Foreskin fibroblast (primary cell): ENCODE measurements at places on chromosomes 5 and 9.
A peak's percentile ranks its signal among the peaks of the same experiment; 100 is the strongest.

GRCh38 chr5:157247267-157247666 is 18.7 kb upstream of the CYFIP2 start:
- no peak for DNase-seq

DNA sequence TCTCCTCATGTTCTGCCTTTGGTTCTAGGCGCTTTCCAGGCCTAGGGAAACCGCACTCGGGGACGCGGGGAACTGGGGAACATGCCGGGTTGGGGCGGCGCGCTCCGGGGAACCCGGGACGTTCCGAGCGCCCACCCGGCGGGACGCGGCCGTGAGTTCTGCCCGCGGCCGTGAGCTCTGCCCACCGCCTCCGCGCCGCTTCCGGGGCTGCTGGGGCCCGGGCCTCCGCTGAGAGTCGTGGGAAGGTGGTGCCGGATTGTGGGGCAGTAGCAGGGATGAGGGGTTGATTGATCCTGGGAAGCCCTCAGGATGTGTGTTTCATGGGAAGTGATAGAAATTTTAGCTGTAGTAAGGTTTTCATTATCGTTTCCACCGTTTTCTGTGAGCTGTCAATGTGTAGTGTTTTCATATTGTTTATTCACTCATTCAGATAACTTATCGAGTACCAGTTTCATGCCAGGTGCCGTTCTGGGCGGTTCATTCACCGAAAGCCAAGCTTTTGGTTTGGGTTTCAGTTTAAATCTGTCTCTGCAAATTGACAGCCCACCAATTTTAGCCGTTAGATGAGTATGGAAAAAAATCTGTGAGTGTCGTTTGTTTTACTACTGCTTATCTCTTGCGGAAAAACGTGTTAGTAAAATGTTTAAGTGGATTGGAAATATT is 657 bp downstream of the MTRR start:
- peak; percentile 55 for DNase-seq

GRCh38 chr5:132420706-132421272 is 51.3 kb downstream of the SLC22A5 start:
- no peak for DNase-seq

DNA sequence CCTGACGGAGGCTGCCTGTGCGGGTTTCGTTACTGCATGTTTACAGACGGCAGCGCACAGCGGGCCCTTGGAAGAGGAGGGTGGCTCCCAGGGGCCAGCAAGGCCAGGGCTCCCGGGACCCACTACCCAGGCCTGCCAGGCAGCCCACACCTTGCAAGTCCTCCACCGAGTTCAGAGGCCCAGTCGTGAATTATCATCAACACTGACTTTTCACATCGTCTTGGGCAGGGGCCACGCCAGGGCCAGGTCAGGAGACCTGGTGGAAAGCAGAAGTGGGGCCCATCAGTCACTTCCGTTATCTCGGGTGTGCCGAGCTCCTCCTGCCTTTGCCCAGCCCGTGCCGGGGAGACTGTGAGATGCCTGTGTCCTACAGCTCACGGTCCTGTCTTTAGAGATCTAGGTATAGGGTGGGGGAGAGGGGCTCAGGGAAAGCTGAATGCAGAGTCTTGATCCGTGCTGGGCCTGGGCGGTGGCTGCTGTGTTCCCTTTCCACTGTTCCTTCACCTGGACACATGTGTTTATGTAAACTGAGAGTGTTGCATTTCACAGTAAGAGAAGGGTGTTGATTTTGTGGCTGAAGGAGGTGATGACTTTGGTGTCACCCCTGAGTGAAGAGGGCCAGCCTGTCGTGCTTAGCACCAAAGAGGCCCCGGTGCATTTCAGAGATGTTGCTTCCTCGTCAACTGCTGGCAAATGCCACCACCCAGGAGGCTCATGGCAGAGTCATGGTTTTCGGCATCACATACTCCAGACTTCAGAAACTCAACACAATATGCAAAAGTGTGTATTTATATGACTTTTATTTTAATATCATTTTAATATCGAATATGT is 175.2 kb downstream of the GAPVD1 start:
- no peak for DNase-seq

DNA sequence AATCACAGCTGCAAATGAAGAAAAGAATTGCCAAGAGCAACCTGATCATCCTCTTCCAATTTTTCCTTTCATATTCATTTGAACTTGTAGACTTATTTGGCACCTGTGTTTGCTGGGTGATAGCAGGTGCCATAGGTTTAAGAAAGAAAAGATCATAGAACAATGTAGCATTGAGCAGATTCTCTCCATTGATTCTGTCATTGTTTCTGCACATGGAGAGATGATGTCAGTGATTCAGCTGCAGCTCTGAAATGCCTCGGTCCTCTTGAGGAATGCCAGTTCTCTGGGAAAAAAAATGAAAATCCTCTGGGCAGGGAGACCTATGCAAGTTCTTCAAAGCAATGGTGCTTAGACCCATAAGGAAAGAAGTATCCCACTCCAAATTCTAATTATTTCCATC is 418.1 kb upstream of the KLF4 start:
- DNase-seq = peak; percentile 42

GRCh38 chr5:173472164-173472563 is 143.9 kb upstream of the STC2 start:
- DNase-seq = peak; percentile 98

- peak; percentile 78 for DNase-seq
These were observed 754 bp downstream of the VDAC1 start for GRCh38 chr5:134003817-134004625.

DNA sequence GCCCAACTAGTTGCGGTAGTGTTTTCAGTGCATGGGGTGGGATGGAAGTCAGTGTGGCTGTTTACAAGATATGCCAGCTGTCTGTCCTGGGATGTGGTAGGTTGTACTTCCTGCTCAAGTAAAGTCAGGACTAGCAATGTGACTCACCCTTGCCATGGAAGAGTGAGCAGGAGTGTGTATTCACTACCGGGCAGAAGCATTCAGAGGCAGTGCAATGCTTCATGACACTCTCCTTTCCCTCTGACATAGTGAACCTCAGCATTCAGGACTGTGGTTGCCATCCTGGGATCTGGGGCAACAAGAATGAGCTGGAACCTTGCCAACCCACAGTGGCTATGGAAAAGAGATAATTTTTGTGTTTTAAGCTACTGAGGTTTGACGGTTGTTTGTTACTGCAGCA is 68.9 kb downstream of the BOD1 start:
- DNase-seq = peak; percentile 47

DNA sequence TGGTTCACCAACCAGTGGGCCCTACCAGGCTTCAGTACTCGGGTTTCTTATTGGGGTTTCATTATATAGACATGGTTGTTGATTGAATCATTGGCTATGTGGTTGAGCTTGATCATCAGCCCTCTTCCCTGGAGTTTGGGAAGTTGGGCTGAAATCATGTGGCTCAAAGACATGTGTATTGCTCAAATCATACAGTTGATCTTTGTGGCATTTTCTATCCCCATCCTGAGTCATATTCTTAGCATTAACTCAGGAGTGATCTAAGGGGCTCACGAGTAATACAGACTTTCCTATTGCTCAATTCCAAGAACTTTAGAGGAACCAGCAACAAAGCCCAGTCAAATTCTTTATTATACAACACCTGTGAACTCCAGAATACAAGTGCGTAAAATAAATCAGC is 66.2 kb downstream of the SMC5 start:
- peak; percentile 87 for DNase-seq

GRCh38 chr5:35205606-35206005 is 24.7 kb downstream of the PRLR start:
- DNase-seq = no peak

DNA sequence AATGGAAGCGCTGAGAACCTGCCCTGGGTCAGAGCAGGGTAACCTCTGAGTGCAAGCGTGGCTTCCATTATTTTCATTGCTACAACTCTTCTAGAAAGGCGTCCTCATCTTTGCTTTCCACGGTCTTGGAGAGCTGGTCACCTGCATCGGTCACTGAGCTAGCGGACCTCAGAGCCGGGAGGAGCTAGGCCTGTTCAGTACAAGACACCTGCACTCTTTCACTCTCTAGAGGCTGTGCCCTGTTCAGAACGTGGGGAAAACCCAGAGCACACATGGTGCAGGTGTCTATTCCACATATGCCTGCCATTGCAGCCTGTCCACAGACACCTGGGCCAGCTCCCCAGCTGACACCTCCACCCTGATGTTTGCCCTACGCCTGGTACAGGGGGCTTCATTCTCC is 147.8 kb upstream of the IRX2 start:
- DNase-seq = no peak

DNA sequence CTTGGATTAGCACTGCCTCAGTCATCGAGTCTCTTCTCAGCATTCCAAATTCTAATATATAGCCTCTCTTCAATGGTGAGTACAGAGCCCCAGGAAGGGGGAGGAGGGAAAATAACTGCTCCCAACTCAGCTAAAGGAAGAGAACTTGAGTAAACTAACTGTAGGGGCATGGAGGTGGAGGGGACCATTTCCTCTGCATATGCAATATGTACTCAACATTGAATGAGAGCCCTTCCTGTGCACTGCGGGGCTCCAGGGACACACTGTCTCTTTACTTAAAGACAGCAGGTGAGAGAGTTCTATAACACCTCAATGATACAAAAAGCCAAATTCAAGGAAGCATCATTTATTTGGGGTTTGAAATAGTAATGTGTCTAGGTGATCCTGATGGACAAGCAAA is 75.1 kb downstream of the GNAQ start:
- DNase-seq = no peak

GRCh38 chr5:69493396-69494133 is 975 bp downstream of the OCLN start:
- no peak for DNase-seq

- DNase-seq = no peak
These were observed 181.2 kb downstream of the PIK3R1 start for GRCh38 chr5:68396722-68397121.

GRCh38 chr9:4591123-4591500 is 71.0 kb upstream of the PLPP6 start:
- no peak for DNase-seq

DNA sequence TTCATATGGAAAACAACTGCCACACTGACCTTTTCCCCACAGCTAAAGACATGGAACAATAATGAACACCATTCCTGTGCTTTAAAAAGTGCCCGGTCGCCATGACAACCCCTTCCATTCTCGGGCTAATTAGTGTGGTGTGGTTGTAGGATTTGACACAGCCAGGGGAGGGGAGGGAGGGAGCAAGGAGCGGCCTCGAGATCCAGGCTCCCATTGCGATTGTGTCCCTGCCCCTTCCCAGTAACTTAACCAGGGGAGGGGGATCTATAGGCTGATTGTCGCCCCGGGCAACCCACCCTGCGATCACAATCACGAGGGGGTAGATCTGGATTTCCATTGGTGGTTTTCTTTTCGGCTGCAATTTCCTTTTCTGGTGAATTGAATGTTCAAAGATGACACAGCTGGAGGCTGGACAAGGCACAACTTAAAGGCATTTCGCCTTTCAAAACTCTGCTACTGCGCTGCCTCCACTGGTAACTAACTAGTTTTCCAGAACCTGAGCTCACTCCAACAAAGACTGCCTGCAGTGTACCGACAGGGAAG is 96.7 kb upstream of the RETREG1 start:
- peak; percentile 67 for DNase-seq

DNA sequence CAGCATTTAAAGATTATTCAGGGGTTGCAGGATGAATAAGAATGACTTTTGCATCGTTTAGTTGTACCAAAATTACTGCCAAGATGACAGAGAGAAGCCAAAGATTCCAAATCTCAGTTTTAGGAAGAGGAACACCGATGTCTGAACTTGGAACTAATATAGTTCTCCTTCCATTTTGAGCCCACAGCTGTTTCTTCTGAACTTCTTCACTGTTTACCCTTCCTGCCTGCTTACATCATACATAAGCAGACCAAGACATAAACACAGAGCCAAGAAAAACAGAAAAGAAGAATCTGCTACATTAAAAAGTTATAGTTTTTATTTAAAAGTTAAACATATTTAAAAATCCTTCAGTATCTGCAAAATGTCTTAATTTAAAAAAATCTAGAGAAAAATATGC is 146.9 kb upstream of the RAPGEF1 start:
- peak; percentile 61 for DNase-seq

- no peak for DNase-seq
These were observed 138.1 kb upstream of the PIK3R1 start for GRCh38 chr5:68077349-68077894.

- peak; percentile 40 for DNase-seq
These were observed 179.6 kb upstream of the SGCD start for GRCh38 chr5:156147261-156147943.

- DNase-seq = no peak
These were observed 145.3 kb upstream of the RASEF start for GRCh38 chr9:83208065-83208850.

- no peak for DNase-seq
These were observed 95.9 kb upstream of the C6 start for GRCh38 chr5:41309275-41309674.

GRCh38 chr5:74851684-74852353 is 14.4 kb downstream of the FAM169A start:
- peak; percentile 61 for DNase-seq

DNA sequence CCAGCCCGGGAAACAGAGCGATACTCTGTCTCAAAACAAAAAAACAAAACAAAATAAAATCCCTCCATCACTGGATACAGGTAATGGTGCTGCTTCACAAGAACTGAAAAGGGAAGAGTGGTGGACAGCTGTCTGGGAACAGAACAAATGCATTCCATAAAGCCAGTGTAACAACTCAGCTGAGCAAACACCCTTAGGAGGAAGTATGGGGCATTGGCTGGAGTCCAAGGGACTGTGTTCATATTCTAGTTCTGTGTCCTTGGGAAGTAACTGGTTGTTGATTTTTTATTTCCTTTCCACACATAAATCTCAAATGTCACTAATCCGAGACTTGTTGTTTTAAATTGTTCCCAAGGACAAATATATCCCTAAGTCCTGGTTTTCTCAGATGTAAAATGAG is 38.3 kb downstream of the HTR1A start:
- DNase-seq = no peak

DNA sequence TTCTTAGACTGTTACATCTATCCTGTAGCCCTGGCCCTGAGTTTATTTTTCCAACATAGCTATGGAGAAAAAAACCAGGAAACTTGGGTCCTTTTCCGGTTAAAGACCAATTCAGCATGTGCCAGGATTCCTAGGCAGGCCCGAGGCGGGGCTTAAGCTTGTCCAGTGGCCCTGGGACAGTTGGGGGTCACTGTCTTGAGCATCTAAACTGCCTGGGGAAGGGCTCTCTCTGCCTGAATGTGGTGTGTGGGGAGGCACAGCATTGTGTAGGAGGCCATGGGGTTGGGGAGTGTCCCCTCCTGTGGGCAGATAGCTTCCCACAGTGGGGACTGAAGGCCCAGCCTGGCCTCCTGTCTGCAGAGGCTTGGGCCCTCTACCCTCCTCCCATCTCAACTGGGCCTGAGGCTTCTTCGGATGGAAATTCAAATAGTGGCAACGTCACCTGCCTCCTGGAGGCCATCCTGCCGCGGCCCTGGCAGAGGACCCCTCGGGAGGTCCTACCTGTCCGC is 88.8 kb downstream of the PHF2 start:
- no peak for DNase-seq

GRCh38 chr5:9686216-9686615 is 56.1 kb upstream of the TAS2R1 start:
- DNase-seq = peak; percentile 77

DNA sequence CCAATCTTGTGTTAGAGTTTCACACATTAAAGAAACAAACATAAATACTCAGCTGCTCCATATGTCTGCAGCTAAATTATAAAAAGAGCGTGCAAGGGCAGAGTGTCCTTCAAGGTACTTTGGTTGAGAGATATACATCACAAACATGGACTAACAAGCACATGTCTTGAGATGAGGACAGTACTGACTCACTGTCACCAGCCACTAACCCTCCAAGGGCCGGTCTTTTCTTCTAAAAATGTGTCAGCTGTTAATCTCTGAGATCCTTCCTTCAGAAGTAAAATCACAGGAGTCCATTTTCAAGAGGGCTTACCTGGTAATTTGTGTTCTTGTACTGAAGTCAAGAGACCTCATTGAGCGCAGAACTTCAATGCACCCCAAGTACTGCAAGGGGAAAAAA is 66.4 kb downstream of the SHC3 start:
- no peak for DNase-seq
